ENCODE measurements at places on chromosomes 11 and 22.

DNA sequence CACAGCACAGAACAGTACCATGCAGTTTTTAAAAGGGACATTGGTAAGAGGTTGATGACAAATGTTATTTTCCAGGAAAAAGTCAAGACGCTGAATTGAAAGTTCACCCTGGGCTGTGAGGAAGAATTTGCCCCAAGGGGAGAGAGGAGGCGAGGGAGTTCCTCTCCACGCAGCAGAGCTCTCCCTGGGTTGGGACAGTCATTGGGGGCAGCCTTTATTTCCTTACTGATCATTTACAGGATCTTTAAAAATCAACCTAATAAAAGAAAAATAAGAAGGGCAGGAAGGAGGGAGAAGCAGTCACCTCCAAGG is 49.9 kb upstream of the WNT7B start:
- DNase-seq = no peak

DNA sequence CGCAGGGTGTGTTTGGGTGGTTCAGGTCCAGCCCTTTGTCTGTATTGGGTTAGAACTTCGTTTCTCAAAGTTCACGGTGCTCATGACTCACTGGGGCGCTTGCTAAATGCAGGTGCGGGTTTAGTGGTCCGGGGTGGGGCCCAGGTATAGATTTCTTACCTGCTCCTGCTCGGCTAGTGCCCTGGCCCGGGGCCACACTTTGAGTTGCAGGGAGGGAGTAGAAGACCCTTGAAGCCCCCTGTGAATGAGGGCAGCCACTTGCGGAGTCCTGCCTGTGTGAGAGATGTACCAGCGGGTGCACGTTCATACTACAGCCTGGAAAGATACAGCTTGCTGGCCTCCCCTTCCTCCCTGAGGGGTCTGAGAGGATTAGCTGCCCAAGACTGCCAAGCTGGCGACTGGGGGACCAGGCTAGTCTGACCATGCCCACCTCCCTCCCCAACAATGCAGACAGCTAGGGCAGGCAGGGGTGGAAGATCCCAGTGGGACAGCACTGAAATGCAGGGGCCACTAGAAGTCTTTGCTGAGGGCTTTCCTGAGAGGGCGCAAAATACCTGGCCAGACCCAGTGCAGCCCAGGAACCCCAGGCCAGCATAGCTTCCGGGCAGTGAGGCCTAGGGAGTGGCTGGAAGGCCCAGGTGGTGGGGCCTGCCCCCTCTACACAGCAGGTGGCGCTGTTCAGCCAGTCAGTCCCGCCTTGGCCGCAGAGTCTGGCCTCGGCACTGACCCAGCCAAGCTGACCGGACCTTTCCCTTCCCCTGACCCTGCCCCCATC is 5.1 kb upstream of the MYRF start:
- DNase-seq = no peak

DNA sequence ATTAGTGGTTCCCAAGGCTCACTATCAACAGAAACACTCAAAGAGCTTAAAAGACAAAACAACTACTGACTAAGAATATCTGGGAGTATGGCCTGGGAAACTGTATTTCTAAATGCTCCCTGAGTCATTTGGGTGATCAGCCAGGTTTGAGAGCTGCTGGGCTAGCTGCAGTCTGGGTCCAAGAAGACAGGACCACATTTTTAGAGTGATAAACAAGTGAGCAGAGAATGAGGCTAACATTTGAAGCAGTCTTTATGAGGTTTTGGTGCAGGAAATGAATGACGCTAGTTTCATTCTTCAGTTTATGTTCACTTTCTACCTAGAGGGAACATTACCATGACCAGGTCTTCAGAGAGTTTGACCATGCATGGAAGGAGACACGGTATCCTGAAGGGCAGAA is 97.7 kb downstream of the TEAD1 start:
- DNase-seq = no peak

- peak; percentile 28 for DNase-seq
Observed at GRCh38 chr11:115170133-115170815, 333.9 kb downstream of the CADM1 start.

DNA sequence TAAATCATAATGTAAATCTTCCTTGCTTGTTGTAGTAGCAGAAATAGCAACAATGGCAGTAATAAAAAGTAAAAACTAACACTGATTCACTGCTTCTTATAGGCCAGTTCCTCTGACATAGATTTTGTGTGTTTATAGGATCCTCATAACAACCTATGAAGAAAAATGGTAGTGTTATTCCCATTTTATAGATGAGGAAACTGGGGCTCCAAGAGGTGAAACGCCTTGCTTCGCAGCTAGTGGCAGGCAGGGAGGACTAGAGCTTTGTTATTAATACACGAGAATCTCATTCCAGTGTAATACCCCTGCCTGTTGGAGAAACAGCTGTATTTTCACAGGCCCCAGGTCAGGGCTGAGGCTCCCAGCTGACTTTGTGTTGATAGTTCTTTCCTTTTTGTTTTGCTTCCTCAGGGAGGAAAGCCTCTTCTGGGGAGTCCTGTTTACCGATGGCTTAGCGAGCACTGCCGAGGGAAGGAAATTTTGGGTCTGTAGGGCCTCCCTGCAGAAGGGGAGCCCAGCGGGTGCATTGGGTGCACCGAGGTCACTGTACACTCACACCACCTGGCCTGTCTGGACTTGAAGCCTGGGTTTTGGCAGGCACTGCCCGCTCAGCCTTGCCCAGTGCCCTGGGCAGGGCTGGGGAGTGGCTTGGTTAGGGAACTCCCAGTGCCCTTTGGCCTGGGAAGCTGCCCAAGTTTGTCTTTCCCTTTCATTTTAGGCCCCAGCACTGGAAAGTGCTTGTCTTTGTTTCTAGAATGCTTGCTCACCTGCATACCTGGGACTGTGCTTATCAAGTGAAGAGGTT is 13.5 kb downstream of the KIAA1671 start:
- no peak for DNase-seq

DNA sequence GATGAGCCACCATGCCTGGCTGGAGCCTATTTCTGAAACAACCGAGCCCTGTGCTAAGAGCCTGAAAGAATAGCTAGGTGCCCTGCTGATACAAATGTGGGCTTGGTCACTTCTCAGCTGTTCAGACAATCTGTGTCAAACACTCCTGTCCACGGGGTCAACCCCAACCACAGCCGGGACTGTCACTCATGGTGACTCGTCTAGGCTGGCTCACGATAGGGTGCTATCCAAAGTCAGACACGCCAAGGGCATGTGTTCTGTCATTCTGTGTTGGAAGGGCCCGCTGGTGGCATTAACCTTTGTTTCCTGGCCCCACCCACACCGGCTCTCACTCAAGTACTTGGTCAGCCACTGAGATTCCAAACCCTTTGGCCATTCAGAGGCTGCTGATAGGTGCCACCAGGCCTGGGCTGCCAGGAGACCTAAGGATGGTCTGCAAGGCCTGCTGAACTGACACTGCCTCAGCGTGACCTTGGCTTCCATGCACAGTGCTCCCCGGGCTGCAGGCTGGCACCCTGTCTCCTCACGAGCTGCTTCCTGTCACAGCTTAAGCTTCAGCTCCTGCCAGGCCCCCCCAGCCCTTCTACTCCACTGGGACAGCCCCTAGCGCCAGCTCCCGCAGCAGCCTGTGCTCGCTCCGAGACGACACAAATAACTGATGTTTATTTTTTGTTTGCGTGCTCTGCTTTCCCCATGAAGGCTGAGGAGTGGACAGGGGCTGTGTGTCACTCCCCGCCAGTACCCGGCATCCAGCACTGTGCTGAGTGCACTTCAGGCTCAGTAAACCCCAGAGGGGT is 14.2 kb upstream of the CDC42BPG start:
- DNase-seq = no peak

- no peak for DNase-seq
Observed at GRCh38 chr11:33103836-33104235, 57.4 kb downstream of the CSTF3 start.

GRCh38 chr22:35966314-35967045 is 62.1 kb downstream of the RBFOX2 start:
- DNase-seq = no peak

Measured in NCI-H345 (cell line).